ENCODE measurements at places on chromosomes 6 and 20.

DNA sequence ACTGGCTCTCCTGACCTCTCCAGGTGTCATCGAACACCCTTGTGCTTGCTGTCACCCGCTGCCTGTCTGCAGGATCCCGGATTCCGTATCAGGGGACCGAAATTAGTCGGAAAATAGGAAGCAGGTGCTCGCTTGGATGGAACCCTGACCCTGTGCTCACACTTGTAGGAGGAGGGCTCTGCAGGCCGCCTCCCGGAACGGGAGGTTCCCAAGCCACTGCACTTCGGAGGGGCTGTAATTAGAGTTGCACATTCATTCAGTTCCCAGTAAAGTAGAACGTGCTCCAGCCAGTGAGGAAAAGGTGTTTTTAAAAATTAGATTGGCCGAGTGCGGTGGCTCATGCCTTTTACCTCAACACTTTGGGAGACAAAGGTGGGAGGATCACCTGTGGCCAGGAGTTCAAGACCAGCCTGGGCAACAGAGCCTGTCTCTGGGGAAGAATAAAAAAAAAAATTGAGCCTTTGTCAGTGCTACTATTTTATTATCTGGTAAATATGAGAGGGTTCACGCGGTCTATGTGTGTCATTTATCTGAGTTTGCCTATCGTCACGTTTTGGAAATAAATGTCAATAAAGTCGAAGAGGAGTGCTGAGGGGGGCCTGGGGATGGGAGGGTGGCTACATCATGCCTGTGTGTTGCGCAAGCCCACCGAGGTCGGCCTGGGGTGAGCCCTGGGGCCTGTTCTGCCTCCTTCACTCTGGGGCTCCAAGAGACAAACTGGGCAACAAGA, 1.5 kb upstream of the GMEB2 start:
- DNase-seq = no peak

DNA sequence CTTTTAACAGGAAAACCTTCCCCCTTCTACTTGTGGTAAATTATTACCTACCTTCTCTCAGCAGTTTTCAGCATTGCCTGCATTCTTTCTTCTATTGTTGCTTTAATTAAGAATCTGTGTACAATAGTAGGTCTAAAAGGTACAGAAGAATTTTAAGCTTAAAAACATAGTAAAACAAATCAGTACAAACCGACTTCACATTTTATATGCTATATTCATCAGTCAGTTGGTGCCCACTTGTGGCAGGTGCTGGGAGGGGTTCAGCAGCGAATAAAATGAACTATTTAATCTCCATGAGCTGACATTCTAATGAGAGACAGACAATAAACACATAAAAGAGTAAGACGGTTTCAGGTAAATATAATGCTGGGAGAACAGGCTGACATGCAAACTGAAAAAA, 73.4 kb upstream of the FBXO30 start:
- DNase-seq = no peak

DNA sequence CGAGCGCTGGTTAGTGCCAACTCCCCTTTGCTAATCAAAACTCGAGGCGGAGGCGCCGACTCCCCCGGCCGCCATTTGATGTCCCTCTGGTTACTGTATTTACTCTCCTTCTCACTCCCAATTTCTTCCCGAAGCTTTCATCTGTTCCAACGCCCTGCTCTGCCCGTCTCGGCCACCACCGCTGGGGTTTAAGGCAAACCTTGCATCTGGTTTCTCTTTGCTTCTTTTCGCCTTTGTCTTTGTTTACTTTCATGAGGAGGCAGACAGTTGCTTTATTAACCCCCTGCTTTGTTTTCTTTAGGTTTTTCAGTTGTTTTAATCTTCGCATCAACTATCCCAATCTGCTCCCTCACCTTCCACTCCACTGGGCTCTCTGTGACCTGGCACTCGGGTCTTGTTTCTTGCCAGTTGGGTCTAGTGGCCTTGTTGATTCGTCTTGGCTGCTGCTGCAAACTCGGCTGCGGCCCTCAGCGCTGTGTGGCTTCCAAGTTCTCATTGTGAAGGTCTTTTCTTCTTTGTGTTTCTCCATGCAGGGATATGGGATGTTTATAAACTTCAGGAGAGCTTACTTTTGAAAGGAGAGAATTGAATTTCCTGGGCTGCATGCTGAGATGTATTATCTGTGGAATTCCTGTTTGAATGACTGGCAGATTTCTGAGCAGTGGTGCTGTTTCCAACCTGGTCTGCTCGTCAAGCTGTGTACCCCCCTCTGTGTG, 155.1 kb downstream of the CDC5L start:
- DNase-seq = peak; percentile 11

DNA sequence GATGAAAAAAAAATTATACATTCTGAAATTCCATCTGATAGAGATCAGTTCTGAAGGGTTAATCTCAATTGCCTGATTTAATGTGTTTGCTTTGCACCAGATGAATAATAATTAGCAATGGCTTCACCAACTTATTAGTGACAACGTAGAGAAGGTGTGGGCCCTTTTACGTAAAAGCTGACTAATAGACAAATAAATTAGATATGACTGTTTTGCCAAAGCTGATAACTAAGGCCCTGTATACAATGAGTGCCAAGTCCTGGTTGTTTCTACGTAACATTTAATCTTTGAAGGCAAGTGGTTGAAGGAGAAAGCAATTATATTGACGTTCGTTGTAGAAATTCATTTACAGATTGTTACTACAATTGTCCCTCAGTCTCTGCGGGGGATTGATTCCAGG, 10.8 kb downstream of the SGK1 start:
- DNase-seq = no peak

DNA sequence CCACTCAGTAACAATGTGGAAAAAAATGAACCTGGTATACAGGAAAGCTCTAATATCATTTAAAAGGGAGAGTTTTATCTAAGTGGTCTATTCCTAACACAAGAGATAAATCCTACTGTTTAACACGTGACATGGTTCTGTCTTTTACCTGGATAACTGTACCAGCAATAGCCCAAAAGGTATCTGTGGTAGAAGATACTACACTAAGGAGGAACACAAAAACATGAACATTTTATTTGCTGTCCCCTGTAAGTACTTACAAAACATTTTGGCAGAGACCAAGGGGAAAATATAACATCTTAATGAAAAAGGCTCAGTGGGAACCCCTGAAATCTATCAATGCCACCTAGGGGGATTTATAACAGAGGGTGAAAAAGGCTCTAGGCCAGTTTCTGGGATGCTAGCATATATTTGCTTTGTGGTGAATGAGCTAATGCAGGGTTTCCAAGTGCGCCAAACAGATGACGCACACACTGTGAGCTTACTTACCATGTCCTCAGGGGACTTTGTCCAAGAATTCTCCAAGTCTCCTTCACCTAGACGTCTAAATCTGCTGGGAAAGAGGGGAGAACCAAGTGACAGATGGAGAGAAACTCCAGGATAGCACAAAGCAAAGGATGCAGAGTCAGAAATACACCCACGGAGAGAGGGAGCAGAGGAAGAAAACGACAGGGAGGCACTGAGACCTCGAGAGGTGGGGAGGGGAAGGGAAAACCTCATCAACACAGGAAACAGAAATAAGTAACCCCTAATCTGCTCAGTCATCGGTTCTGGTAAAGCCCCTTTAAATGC, 147.9 kb upstream of the PRND start:
- DNase-seq = no peak

DNA sequence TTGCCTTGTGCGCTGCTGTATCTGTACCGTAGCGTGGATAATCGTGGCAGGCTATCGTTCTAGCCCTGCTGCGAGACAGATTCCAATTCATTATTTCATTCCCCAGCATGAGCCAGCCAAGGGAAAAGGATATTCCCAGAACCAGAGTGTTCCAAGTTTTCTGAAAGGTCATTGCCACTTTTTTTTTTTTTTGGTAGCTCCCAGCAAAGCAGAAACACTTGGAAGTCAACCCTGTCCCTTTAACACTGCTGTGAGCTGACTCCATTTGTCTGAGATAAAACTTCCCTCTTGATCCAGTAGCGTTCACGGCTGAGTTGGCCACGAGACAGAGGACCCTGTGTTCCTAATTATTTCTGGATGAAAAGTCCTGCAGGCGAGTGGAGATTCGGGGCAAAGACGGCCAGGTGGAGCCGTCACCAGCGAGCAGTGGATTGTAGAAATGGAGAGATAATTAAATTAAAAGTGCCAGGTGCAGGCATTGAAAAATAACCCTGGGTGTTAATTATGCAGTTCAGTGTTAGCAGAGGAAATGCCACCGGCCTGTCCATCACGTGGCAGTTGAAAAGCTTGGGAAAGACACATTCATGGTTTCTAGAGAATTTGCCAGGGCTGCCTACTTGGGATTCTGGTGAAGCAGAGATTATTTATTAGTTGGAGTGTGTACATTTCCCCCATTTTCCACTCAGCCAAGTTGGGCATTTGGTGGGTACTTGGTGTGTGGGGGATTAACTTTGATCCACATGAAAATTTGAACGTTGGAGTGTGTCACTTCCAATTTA, 164.2 kb downstream of the SLC24A3 start:
- DNase-seq = peak; percentile 21

GRCh38 chr20:22389836-22390542, 194.4 kb downstream of the FOXA2 start:
- no peak for DNase-seq

All from anterior cingulate cortex (tissue), 58 donors.